Activated T-cell treated with anti-CD3 and anti-CD28 coated beads, Interleukin-2, amount 50 U/mL, for 24 hours (primary cell): ENCODE measurements at places on chromosomes 4 and X.

DNA sequence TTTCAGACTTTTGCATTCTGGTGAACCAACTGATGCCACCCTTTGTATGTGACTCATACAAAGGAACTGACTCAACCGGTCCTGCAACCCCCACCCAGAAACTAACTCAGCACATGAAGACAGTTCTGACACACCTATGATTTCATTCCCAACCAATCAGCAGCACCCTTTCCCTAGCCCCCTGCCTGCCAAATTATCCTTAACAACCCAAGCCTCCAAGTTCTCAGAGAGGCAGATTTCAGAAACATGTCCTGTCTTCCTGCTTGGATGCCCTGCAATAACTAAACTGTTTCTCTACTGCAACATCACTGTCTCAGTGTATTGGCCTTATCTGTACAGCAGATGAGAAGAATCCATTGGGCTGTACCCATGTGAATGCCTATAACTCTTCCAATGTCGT is 284.7 kb downstream of the CAMK2D start:
- DNase-seq: peak; percentile 52

DNA sequence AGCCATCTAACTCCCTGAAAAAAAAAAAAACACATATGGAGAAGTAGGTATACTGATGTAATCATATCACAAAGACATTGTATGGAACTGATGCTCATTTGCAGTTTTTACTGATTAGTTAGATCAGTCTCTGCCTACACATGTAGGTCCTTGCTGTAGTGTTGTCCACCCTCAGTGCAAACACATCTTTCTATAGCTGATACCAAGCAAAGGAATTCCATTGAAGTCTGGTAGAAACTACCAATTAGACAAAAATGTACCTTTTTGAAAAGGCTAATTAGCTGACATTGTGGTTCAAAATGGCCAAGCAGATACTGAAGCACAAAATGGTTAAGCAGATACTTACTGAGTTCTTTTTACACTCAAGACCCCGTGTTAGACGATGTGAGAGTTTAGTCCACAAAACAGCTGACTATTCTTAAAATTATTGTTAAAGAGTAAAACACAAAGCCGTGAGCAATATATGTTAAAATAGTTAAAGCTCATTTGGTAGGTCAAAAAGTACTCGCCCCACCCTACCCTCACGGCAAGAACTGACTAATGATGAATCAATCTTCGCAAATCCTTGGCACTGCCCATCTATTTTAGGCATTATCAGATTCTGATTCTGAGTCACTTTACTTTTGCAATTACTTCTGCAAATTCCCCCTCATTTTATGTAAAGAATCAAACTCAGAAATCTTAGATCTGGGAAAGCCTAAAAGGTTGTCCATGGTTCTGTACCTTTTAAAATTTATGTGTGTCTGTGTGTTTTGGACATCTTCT is 40.4 kb downstream of the COL4A6 start:
- no peak for DNase-seq

GRCh38 chr4:167003326-167003725 is 231.0 kb downstream of the SPOCK3 start:
- no peak for DNase-seq

- DNase-seq: no peak
These were observed 260.9 kb downstream of the SLC7A11 start for GRCh38 chr4:137981277-137981676.

GRCh38 chr4:84792366-84793301 is 173.9 kb downstream of the WDFY3 start:
- no peak for DNase-seq

DNA sequence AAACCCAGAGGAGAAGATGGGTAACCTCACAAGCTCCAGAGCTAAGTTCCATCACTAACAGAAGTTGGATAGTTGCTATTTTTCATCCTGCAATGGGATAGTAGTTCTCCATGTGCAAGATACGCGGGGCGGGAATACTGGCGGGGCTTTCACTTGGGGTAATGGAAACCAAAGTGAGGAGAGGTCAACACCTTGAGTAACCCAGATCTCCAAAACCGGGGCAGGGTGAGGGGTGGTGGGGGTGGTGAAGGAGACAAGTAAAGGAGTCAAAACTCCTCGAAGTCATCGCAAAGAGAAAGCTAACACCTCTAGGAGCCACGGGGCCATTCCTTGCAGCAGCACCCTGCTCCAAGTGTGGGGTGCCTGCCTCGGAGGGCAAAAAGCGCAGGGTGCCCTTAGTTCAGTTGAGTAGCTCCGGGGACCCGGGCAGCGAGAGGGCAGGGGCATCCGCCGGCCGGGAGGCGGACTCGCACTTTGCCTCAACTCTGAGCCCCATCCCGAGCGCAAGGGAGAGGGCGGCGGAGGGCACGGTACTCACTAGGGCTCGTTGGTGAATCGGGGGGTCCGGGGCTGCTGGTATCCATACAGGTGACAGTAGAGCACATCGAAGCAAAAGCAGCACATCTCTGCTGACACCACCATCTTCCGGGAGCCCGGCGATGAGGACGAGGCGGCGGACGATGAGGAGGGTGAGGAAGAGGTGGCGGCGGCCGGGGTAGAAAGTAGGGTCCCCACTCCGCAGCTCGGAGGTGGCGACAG is 645 bp downstream of the AMMECR1 start:
- peak; percentile 64 for DNase-seq

GRCh38 chr4:53748328-53748772 is 157.1 kb upstream of the LNX1 start:
- DNase-seq: no peak
